ENCODE measurements at places on chromosomes 12 and 14.
A peak's percentile ranks its signal among the peaks of the same experiment; 100 is the strongest.

- DNase-seq: peak; percentile 58
Measured at GRCh38 chr14:50000380-50001150, 107.7 kb downstream of the ARF6 start.

DNA sequence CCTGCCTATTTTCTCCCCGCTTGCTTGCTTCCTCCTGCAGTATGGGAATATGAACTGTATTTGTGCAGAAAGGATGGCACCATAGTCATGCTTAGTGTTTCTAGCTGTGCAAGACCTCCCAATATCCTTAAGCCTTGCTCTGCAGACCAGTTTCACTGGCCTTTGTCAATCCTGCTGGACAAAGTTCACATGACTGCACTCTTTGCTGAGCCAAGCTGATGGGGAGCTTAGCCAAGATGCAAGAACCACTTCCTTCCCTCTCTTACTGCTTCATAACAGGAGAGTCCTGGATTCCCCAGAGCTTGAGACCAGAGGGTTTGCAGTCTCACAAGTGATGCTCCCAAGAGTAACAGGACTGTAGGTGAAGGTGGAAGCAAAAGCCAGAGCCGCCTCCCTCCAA lies 3.8 kb downstream of the ASIC1 start:
- DNase-seq: no peak

DNA sequence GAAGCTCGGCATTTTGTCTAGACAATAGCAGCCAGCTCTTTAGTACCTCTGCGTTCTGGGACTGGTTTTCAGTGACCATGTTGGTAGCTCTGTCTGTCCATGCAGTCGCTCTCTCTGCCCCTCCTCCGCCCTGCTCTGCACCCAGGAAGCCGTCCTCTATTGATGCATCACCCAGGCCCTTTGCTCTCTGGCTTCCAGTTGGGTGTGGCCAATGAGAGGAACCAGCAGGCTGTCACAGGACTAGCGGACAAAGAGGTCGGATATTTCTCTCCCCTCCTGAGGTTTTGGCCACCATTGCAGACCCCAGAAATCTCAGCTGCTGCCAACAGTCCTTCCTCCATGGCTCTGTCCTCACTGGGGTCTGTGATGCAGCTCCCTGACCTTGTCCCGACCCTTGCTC lies 180.6 kb downstream of the TMEM132D start:
- DNase-seq: no peak

GRCh38 chr14:21734457-21735074 lies 60.9 kb upstream of the OR4E1 start:
- DNase-seq: peak; percentile 31

DNA sequence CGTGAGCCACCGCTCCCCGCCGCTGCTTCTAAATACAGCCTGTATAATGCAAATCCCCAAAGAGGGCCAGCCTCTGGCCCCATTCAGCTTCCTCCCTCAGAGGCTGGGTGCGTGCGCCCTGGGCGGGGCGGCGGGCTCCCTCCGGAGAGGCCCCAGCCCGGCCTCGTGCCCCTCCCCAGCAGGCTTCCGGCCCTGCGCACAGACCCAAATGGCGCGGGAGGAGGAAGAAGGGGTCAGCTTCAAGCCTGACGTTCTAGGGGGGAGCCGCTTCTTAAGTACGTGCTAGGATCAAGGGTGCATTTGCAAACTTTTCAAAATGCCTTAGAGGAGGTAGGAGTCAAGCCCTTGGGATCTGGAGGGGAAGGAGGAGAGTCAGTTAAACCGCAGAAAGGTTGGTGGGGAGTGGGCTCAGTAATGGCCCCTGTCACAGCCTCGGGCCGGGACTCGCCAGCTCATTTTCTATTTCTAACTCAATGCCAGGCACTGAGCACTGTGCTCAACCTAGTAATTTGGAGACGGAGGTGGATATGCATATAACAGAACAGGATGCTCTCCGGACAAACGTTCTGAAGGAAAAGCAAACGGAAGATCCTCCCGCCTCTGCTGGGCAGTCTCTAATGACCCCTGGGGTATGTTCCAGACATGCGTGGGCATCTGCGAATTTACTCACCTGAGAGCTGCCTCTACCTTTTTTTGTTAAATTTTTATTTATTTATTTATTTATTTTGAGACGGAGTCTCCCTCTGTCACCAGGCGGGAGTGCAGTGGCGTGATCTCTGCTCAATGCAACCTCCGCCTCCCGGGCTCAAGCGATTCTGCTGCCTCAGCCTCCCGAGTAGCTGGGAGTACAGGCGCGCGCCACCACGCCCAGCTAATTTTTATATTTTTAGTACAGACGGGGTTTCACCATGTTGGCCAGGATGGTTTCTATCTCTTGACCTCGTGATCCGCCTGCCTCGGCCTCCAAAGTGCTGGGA lies 32.3 kb downstream of the NINJ2 start:
- no peak for DNase-seq

GRCh38 chr12:122427403-122427802 lies 4.9 kb upstream of the CLIP1 start:
- no peak for DNase-seq

GRCh38 chr14:104286086-104286485 lies 147.7 kb downstream of the KIF26A start:
- no peak for DNase-seq

GRCh38 chr14:103260629-103261124 lies 73.4 kb upstream of the EIF5 start:
- DNase-seq: peak; percentile 57

- DNase-seq: no peak
Measured at GRCh38 chr12:124613151-124613585, 45.8 kb upstream of the NCOR2 start.

- DNase-seq: peak; percentile 16
Measured at GRCh38 chr14:50225067-50225973, 6.1 kb downstream of the SOS2 start.

- DNase-seq: no peak
Measured at GRCh38 chr14:43031598-43031997, 1424.9 kb downstream of the LRFN5 start.

GRCh38 chr12:102167821-102168604 lies 29.6 kb downstream of the PMCH start:
- DNase-seq: no peak

DNA sequence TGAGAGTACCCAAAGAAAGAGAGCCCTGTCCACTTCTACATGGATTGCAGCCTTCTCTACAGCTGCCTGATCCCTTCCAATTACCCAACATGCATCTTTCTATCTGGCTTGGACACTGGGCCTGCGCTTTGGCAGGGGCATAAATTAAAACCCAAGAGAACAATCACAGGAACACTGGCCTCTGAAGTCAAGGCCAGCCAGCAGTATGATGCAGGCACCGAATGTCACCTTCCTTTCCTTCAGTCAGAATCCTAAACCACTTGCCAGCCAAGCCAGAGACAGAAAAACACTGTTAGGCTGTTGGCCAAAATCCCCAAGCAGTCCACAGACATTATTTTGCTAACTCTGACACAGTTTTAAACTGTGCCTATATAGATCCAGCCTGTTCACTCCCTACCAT lies 113.7 kb downstream of the DUSP6 start:
- no peak for DNase-seq

DNA sequence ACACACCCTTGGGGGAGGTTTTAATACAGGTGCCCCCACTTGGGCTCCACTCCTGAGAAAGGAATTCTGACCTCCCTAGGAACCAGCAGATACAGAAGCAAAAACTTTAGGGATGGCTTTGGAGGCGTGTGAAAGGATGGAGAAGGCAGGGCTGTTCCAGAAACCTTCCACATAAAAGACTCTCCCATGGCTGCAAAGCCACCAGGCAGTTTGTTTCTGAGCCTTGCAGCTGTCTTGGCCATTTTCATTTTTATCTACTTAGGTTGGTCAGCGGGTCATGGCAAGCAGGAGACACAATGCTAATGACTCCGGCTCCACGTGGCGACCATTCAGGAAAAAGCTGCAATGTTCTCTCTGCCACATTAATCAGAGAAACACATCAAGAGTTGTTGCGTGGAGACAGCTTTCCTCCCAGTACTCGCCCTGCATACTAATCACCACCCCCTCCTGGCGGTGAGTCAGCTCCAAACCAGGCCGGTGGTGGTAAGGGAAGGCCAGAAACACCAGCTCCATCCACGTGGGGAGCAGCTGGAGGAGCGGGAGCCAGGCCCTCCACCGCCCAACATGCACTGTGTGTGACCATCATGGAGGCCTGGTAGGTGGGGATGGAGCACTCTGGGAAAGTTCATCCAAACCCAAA lies 30.9 kb upstream of the IRF2BPL start:
- DNase-seq: no peak

GRCh38 chr12:30902001-30902400 lies 24.5 kb upstream of the TSPAN11 start:
- DNase-seq: no peak

DNA sequence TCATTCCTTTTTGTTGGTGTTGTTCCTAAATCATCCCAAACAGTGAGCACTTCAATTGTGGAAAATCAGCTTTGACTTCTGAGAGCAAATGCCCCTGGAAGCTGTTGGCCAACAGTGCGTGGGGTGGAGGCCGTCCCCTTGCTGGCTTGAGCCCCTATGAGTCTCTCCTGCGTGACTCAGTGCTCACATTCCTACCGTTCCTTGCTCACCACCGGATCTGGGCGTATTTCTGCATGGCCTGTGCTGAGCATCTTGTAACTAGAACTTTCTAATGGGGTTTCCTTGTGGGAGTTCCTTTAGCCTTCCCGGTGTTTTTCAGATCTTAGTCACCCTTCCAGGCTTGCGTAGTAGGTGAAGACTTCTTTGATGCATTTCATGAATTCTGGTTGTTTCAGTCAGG lies 14.7 kb downstream of the SERPINA1 start:
- DNase-seq: no peak

DNA sequence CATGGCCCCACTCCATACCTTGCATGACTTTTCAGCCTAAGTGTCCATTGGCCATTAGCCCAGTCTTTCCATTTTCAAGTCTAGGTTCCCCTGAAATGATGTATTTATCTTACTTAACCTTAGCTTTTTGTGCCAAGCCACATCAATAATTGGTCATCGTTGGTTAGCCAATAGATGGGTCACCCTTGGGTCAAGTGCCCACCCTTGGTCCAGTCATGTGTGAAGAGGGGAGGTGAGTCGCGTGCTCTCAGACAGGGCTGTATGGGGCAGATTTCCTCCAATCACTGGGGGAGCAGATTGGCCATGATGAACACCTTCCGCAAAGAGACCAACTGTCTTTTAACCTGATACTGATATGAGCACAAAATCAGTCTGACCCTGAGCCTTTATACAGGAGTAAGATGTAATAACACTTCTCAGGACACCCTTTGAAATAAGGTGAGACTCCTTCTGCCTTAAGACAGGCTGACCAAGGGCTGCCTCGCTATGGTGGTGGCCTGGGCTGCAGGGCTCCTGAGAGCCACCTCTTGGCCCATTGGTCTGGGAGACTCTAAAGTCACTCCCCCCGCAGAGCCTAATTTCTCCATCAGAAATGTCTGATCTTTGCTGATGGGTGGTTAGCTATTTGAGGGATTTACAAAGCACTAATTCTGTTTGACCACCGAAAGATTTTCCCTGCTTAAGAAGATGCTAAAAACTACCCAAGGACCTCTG lies 143.2 kb downstream of the ZFP36L1 start:
- no peak for DNase-seq

DNA sequence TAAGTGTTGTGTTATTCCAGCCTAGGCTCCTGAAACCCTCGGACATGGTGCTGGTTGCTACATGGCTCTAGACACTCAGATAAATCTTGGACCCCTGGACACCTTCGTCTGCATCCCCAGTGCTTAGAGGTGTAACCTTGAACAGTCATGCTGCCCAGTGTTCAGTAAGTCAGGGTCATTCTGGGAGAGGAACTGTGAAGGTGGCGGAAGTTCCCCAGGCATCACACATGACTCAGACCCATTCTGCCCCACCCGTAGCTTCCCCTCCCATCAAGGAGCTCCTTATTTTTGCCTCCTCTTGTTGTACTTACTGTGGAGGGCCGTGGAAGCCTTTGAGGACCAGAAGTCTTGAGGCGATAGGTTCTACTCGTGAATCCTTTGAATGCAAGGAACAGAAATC lies 18.1 kb upstream of the SSPN start:
- DNase-seq: no peak

- DNase-seq: no peak
Measured at GRCh38 chr14:27145170-27145569, 547.3 kb upstream of the NOVA1 start.

- no peak for DNase-seq
Measured at GRCh38 chr14:32374155-32374554, 45.1 kb downstream of the AKAP6 start.

- DNase-seq: no peak
Measured at GRCh38 chr12:70892593-70892992, 27.9 kb downstream of the PTPRR start.
